ENCODE measurements at places on chromosomes 11 and 22.

DNA sequence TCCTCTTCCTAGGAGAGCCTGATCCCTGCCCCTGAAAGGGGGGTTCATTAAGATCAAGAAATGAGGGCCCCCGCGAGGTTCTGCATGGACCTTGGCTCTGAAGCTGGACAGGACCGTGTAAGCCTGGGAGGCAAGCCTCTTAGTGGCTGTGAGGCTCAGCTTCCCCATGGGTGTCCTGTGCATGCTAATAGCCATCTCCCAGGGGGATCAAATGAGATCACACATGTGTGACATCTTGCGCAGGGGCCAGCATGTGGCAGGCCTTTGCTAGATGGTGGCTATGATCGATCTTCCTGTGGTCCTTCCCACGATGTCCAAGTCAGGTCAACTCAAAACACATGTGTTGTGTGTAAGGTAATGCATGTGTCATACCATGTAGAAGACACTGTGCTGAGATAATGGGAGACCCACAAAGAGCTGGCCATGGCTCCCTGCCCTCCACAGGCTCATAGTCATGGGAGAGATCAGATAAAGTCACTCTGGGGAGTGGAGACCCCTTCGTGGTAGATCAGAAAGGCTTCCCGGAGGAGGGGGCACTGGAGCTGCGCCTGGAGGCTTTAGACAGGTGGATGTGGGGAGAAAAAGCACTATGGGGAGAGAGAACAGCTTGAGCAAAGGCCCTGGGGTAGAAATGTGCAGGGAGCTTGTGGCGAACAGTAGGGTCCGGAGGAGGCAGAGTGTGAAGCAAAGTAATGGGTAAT, 3.7 kb downstream of the RAC2 start:
- DNase-seq = no peak

GRCh38 chr22:25741692-25742626, at the start of gene MYO18B:
TSS of gene MYO18B (plus strand) at chr22:25742188. CDS start at chr22:25761093, 18,905 bp downstream.
- DNase-seq = no peak

DNA sequence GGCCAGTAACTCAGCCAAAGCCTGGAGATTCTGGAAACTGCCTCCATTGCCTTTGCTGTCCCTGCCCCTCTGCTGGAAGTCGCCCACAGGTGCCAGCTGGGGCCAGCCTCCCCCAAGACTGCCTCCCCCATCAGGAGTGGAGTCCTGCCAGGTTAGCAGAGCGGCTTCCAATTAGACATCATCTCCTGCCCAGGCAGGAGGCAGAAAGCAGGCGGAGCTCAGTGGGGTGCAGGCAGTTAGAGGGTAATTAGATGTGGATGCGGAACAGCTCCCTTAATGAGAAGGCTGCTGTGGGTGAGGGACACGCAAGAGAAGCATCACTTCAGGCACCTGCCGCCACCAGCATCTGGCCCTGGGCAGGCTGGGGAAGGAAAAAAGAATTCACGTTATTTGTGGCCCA, 90.9 kb upstream of the TP53I11 start:
- DNase-seq = no peak

- no peak for DNase-seq
Measured at GRCh38 chr11:74443071-74443864, 24.1 kb downstream of the KCNE3 start.

GRCh38 chr22:30806391-30806861, 111.8 kb downstream of the OSBP2 start:
- DNase-seq = no peak

GRCh38 chr22:38135133-38135706, 24.7 kb upstream of the BAIAP2L2 start:
- DNase-seq = no peak

- DNase-seq = no peak
Measured at GRCh38 chr11:38900211-38900610, 2302.2 kb upstream of the RAG2 start.

GRCh38 chr22:36862251-36863242, 1.7 kb downstream of the NCF4 start:
- DNase-seq = no peak
